NCI-H1930 (cell line): ENCODE measurements at places on chromosomes 4 and X.

GRCh38 chr4:7226439-7226838, 34.1 kb downstream of the SORCS2 start:
- no peak for DNase-seq

- DNase-seq, result no peak
These were observed 2.9 kb upstream of the MND1 start for GRCh38 chr4:153341575-153342090.

GRCh38 chr4:90130076-90130475, 2.9 kb downstream of the CCSER1 start:
- no peak for DNase-seq

DNA sequence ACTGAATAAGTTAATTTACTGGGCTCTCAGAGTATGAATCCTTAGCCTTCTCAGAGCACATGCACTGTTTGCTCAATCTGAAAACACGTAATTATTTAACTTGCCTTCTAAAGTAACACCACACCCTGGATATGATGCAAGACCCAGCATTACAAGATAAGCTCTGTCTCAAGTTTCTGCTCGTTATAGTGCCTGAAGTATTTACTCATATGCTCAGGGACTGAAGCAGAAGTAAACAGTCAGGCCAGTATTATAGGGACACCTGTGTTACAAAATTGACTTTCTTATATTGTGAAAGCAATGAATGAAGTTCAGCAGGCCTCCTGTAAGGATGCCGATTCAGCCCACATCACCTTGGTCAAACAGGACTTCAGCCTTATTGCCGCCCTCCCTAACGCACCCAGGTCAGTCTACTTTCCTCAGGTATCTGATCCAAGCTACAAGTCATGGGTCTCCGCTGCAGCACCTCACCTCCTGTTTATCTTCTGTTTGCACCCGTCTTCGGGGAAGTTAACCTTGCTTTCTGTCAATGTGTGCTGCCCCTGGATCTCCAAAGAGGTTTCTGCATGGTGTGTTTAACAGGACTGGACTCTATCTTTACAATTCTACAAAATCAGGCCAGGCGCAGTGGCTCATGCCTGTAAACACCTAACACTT, 42.8 kb upstream of the KLF3 start:
- no peak for DNase-seq

- no peak for DNase-seq
These were observed 126.7 kb upstream of the RAI2 start for GRCh38 chrX:17987783-17988182.

- no peak for DNase-seq
These were observed 51.8 kb downstream of the GBA3 start for GRCh38 chr4:22744478-22745062.

- no peak for DNase-seq
These were observed 8.4 kb upstream of the HERC3 start for GRCh38 chr4:88583631-88584470.

DNA sequence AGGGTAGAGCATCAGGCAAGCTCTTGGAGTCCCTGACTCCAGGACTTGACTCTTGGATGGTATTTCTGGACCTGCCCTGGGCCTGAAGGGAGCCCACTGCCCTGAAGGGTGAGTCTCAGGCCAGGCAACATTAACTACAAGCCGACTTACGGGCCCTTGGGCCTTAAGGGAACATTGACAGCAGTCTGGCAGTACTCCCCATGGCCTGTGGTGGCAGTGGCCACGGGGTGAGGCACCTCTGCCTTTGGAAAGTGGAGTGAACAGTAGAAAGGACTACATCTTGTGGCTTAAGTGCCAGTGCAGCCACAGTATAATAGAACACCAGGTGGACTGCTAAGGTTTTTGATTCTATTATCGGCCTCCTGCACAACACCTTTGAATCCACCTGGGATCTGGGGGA, 36.3 kb downstream of the SH3BGRL start:
- DNase-seq, result no peak

DNA sequence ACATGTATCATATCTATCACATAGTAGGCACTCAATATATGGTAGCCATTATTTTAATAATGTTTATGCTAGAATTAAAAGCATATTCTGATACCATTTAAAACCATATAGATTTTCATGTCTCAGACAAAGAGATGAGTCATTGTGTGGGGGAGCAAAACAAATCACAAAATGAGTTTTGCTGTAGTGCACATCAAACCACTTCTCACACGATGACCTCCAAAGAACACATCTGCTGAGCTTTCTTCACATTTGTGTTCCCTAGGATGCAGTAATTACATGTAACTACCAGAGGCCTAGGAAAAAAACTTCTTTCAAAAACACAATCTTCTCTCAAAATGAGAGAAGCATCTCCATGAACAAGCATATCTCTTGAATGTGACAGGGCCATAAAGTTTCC, 56.1 kb upstream of the BRS3 start:
- DNase-seq, result no peak

GRCh38 chrX:24963823-24964222, 51.9 kb downstream of the ARX start:
- DNase-seq, result no peak

DNA sequence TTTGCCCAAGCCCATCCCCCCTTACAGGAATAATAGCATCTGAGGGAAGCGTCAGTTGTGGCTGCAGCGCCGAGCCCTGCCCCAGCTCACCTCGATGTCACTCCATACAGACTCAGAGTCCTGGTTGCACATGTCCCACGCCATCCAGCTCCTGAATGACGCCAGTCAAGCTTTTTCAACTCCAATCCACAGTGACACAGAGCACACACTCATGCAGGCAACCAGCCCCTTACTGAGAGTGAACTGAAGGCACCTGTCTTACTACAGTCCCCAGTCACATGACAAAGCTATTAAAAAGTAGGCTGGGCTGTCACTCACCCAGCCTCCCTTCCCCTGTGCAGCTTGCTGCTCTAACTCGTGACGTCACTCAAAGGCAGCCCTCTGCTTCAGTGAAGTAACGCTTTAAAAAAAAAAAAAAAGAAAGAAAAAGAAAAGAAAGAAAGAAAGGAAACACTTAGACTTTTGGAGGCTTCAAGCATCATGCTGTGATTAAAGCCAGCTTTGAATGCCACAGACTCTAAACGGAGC, at the start of gene PPARGC1A:
Gene PPARGC1A (minus strand): TSS at position 234 of the 528 bp plus-strand sequence. CDS start 90 bp downstream, at position 144.
- DNase-seq, result no peak

DNA sequence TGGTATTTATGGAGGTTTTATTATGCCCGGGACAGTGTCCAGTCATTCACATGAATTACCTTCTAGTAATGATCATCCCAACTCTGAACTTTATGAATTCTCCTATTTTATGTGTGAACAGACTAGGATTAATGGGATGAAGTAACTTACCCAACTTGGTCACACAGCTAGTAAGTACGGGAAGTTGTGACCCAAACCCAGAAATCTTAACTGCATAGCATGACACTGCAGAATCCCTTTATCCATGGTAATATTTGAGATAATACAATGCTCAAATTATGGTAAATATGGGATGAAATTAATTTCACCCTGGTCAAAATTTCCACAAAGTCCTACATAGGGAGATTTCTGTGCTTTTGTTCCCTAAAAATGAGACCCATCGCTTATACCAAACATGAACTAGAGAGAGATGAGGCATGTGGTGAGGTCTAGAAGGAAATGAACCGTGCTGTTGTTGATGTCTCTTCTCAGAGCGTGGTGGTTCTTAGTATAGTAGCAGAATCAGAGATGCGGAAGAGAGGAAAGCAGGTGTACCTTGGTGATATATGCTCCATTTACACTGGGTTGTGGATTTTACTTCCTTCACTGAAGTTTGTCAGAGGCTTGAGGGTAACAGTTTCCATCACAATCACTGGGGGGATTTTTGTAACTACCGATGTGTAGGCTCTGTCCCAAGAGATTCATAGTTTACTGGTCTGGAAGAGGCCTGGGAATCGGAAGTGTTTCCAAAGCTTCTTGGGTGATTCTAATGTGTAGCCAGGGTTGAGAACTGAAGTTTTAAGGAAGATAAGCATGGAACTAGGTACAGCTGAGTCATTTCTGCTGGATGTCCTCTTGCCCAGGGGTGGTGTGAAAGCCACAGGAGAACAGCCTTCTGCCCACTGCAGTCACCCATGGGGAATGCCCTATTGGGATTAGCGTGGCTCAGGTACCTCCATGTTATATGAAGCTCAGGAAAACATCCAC, 30.2 kb upstream of the FAM9C start:
- no peak for DNase-seq

DNA sequence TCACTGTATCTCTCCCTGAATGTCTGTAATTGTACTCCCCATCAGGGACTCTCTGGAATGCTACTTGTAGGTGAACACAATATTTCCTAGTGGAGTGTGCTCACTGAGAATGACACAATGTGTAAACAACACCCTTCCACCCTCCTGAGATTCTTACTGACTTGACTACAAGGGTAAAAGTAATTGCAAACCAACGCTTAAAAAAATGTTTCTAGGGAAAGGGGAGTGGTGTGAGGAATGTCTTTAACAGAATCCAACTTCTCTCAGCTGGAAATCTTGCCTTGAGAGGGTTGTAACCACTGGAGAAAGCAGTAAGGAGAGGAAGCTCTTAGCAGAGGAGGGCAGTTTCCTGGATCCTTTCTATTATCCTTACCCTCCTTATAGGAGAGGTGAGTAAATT, 5.1 kb upstream of the RAPGEF2 start:
- DNase-seq, result no peak

DNA sequence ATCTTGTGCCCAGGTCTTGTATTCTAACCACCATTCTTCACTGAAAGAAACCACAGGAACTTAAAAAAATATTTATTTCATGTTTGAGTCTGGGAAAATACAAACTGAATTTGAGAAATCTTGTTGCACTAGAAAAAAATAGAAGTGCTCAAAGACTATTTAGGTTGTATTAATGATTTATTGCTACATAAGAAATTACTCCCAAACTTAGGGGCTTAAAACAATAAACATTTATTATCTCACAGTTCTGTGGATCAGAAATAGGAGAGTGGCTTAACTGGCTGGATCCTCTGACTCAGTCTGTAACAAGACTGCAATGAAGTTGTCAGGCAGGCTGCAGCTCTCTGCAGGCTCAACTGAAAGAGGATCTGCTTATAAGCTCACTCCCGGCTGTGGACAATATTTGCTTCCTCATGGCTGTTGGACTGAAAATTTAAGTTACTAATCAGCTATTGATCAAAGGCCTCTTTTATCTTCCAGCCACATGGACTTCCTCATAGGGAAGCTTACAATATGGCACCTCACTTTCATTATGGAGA, 295.4 kb upstream of the FAM241A start:
- DNase-seq, result no peak

- DNase-seq, result no peak
These were observed 142.4 kb downstream of the AMELX start for GRCh38 chrX:11435568-11435967.

- no peak for DNase-seq
These were observed 150.3 kb downstream of the MSL3 start for GRCh38 chrX:11908371-11908770.

GRCh38 chr4:108036213-108036612, 46.5 kb downstream of the HADH start:
- DNase-seq, result no peak

- DNase-seq, result no peak
These were observed 12.1 kb downstream of the TIGD2 start for GRCh38 chr4:89123451-89123851.

DNA sequence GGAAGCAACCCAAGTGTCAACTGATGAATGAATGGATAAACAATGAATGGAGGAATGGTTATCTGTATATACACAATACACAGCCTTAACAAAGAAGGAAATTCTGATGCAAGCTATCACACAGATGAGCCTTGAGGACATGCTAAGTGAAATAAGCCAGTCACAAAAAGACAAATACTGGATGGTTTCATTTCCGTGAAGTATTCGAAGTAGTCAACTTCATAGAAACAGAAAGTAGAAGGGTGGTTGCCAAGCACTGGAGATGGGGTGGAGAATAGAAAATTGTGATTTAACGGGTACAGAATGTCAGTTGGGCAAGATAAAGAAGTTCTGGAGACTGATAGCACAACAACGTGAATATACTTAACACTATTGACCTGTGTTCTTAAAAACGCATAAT, 28.2 kb downstream of the CENPU start:
- DNase-seq, result no peak

GRCh38 chrX:123169247-123169901, 14.7 kb upstream of the GRIA3 start:
- DNase-seq, result no peak

DNA sequence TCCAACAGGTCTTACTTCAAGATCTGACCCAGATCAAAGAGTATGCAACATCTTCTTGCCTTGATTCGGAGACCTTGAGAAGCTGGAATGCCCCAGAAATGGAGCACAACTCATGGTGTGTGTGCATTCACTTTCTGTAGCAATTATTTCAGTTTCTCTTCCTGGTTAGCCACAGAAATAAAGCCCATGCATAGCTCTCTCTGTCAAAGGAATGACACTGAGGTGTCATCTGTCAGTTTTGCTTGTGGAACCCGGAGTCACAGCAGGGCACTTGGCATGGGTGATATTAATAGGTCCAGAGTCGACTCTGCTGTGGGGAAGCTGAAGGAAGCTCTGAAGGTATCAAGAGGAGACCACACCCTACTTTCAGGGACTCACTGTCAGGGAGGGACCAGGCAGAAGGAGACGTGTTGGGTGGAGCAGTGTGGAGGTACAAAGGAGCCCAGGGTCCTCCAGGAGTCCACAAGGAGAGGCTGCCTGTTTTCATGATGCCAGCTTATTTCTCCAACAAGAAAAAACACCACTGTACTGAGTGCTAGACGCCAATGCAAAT, 10.7 kb downstream of the CLNK start:
- no peak for DNase-seq

- DNase-seq, result no peak
These were observed 348.2 kb downstream of the PDGFC start for GRCh38 chr4:156623376-156623775.

DNA sequence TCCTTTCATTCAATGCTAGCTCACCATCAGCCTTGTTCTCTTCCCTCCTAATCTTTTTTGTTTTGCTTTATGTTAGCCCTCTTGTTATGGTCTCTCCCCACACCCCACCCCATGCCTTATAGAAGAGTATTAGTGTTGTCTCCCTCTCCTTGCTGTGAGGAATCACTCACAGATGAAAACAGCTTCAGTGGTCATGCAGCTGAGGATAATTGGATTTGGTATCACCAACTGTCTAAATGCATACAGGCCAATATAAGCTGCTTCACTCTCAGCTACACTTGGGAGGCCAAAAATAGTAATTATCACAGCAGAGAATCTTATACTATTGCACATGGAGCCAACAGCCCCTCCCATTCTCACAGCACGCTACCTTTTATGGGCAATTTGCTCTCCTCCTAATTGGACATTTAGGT, 494.6 kb upstream of the FAM241A start:
- DNase-seq, result no peak

GRCh38 chr4:163603257-163603656, 108.8 kb downstream of the TMA16 start:
- DNase-seq, result no peak

DNA sequence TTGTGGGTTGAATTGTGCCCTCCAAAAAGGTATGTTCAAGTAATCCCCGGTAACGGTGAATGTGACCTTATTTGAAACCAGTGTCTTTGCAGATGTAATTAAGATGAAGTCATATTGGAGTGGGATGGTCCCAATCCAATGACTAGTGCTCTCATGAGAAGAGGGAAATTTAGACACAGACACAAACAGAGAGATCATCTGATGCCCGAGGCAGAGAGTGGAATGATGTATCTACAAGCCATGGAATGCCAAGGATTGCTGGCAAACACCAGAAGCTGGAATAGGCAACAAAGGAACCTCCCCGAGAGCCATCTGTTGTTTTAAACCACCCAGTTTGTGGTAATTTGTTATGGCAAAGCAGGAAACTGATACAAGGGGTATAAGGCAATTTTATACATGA, 35.1 kb downstream of the RPS6KA3 start:
- no peak for DNase-seq

- DNase-seq, result no peak
These were observed 64.2 kb upstream of the TRPC5OS start for GRCh38 chrX:111811831-111812230.

- no peak for DNase-seq
These were observed 170.9 kb upstream of the GRIA3 start for GRCh38 chrX:123013141-123013540.
